ENCODE measurements at places on chromosomes 2 and 18. TPM values are rescaled to one million over a fixed set of nuclear protein-coding genes. Genes with fewer than 3 reads are reported as not detected.
A peak's percentile ranks its signal among the peaks of the same experiment; 100 is the strongest.

Gene SERPINB12
- total RNA-seq = not detected

Gene RAD51AP2
- total RNA-seq = not detected

Gene MRO
- 2.9 TPM for total RNA-seq

Gene WNT6
- total RNA-seq = 0.57 TPM

DNA sequence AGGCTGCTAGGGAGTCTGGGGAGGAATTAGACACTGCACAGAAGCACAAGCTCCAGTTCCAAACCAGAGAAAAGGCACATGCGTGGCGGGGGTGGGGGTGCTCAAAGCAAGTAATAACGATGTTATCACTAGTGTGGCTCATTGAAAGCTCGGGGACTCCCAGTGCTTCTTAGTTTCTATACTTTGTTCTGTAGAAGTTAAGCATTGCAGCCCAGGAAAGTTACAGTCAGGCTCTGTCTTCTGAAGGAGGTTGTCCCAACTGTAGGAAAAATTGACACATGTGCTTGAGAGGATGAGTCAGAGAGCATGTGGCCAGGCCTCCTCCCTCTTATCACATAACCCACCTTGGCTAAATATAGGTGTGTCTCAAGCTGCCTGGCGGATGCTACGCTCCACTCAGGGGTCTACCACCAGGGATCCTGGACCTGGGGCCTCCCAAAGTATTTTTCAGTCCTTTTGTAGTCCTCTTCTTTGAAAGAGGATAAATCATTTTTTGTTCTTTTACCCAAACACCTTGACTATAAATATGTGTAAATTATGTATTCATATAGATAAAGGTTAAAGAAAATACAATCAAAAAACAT lies 3.8 kb downstream of the GALNT5 start:
- no peak overlapping the region for H3K27ac ChIP-seq
- no peaks in the 10 kb centered on the region for H3K27me3 ChIP-seq
- no peak overlapping the region for H3K4me3 ChIP-seq
- H3K36me3 ChIP-seq = no peaks in the 10 kb centered on the region

GRCh38 chr2:42859006-42859552 lies 66.7 kb upstream of the HAAO start:
- no peaks in the 10 kb centered on the region for H3K36me3 ChIP-seq
- H3K4me3 ChIP-seq = no peak overlapping the region
- H3K27ac ChIP-seq = no peak overlapping the region
- no peaks in the 10 kb centered on the region for H3K27me3 ChIP-seq
- DNase-seq = peak; percentile 93

GRCh38 chr18:3016585-3017297 lies 3.8 kb upstream of the LPIN2 start:
- H3K4me3 ChIP-seq = no peak overlapping the region
- no peaks in the 10 kb centered on the region for H3K27me3 ChIP-seq
- H3K4me1 ChIP-seq = no peaks in the 10 kb centered on the region
- H3K36me3 ChIP-seq = no peaks in the 10 kb centered on the region
- DNase-seq = no peak
